HTR-8/SVneo (cell line): ENCODE measurements at places on chromosomes 13 and 19.

- DNase-seq = no peak
Measured at GRCh38 chr13:112240076-112240475, 136.1 kb upstream of the SPACA7 start.

DNA sequence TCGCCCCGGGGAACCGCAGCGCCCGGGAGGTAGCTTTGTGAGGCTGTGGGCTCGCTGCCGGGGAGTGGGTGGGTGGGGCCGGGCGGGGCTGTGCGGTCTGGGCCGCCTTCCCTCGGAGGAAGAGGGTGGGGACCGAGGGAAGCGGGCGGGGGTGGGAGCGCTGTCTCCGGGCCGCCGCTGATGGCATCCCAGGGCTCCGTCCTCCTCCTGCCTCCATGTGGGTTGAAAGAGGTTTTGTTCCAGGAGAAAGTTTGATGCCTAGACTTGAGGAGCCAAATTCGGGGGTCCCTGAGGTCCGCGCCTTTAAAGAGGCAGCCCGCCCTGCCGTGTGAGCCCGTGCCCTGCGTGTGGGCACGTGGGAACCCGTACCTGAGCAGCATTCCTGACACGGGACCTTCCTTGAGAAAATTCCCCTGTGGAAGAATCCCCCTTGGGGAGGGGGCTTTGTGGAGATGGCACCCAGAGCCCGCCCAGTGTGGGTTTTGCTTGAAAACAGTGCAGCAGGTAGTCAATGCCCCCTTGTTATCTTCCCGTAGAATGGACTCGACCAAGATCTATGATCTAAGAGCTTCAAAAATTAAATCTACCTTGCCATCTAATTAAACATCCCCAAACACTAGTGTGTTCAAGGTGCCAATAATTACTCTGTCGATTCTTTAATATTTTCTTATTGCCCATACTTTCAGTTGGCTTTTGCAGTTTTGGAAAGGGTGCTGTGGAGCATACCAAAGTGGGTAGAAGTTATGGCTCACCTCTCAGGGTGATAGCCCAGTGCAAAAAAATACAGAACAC is 107.8 kb downstream of the RXFP2 start:
- peak; percentile 5 for DNase-seq

GRCh38 chr13:97568850-97569249 is 134.9 kb downstream of the RAP2A start:
- DNase-seq = no peak

DNA sequence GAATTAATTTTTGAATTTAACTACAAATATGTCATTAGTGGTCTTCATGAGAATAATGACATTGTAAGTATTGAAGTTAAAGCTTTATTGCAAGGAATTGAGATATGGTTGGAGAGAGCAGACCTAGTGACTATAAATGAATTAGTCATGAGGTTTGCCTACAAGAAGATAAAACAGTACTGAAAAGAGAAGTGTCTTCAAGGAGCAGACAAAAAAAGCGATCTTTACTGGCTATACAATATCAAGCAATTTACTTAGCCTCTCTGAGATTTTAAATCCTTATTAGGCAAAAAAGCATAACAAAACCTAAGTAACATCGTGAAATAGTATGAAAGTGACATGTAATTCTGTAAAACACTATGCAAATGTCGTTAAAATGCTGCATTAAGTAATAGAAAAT is 435.1 kb upstream of the PCDH20 start:
- no peak for DNase-seq

GRCh38 chr13:46893221-46893740 is 3.6 kb downstream of the HTR2A start:
- DNase-seq = no peak

DNA sequence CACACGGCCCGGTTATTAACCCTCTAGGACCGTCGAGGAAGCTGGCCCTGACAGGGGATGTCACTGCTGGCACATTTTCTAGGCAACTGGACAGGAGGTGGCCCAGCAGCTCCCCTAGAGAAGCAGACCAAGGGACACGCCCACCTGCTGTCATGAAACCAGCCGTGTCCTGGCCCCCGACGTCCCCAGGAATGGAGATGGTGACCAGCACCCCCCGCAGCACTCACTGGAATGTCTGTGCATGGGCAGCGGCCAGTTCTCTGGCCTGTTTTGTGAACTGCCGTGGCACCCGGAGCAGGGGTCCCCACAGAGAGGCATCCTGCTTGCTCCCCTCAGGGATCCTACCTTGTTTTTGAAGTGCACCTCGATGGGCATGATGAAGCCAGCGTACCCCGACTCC is 17.9 kb downstream of the MLLT1 start:
- DNase-seq = no peak

- DNase-seq = no peak
Measured at GRCh38 chr19:6963244-6963852, 57.9 kb downstream of the MBD3L2B start.

GRCh38 chr13:113551081-113552000 is 33.2 kb upstream of the TFDP1 start:
- no peak for DNase-seq

DNA sequence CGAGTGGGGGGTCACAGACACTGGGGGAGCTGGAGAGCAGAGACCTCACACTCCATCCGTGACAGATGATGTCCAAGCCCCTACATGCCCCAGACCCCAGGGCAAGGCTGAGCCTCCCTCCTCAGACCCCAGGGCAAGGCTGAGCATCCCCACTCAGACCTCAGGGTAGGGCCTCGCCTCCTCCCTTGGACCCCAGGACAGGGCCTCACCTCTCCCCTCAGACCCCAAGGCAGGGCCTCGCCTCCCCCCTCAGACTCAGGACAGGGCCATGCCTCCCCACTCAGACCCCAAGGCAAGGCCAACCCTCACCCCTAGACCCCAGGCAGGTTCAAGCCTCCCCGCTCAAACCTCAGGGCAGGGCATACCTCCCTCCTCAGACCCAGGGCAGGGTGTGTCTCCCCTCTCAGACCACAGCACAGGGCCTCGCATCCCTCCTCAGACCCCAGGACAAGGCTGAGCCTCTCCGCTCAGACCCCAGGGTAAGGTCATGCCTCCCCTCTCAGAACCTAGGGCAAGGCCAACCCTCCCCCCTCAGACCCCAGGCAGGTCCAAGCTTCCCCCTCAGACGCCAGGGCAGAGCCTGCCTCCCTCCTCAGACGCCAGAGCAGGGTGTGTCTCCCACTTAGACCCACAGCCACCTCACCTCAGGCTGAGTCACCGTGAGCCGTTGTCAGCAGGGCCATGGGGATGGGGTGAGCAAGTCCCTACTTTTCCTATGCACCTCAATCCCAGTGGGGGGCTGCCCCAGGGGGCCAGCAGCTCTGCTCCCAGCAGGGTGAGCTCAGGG is 1.7 kb upstream of the S1PR4 start:
- peak; percentile 59 for DNase-seq

GRCh38 chr13:71374471-71375049 is 492.4 kb downstream of the DACH1 start:
- no peak for DNase-seq

DNA sequence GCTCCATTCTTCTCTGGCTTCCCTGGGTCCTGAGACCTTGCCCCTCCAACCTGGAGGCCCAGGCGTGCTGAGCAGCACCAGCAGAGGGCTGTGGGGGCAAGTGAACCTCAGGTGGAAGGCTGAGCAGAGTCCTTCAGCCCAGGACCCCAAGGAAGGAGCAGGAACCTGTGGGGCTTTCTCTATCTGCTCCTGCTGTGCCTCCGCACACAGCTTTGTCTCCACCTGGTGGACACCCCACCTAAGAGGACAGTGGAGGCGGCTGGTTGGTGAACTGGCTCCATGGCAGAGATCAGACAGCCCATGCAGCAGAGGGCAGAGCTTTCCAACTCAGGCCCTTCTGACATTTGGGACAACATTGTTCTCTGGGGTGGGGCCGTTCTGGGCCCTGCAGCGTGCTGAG is 19.7 kb downstream of the ZFR2 start:
- DNase-seq = peak; percentile 41

- peak; percentile 86 for DNase-seq
Measured at GRCh38 chr19:36331353-36332228, 47.4 kb downstream of the ZFP14 start.

DNA sequence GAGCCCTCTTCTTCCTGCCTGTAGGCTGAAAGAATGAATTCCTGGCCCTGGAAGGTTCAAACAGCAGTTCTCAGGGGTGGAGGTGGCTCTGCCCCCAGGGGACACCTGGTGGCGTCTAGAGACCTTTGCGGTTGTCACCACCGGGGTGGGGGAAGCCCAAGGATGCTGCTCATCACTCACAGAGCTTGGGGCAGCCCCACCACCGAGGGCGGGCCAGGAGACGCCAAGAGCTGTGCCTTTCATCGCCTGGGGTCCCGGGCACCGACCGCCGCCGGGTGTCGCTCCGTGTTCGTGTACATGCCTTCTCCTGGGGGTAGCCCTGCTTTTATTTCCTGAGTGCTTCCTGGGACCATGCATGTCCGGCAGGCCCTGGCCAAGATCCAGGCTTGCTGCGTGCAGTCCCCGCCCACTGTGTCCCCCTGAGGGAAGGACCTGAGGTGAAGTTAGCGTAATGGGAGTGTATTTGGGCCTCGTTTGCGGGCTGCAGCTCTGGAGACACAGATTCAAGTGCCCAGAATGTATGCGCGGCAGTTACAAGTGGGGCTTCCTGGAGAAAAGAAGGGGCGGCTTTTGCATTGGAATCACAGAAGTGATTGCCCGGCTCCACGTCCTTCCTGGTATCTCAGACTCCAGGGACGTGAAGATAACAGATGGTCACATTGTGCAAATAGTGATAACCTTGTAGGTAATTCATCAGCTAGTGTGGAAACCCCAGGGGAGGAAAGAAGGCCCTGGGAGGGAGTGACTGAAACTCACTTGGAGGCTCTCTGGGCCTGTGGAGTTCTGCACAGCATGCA is 7.8 kb downstream of the DOT1L start:
- DNase-seq = no peak

DNA sequence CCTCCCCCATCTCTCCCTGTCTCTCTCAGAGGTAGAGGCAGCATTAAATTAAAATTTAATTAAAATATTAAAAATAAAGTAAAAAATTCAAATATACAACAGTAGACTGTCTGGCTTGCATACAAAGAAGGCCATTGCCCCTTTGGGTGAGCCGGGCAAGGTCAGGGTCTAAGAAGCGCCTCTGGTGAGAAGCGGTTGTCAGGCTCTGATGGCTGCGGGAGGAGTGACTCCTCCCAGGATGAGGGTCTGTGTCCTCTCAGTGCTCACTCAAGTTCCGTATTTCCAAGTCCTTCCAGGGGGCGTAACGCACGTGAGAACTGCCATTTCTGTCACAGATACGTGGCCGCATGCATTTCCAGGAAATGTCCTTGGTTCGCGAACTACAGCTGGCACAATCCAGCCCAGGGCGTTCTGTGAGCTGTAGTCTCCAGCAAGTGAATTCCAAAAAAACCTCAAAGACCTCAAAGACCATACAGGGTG is 737 bp upstream of the ZNF181 start:
- DNase-seq = no peak

GRCh38 chr19:2744113-2744512 is 4.3 kb upstream of the SLC39A3 start:
- DNase-seq = no peak

DNA sequence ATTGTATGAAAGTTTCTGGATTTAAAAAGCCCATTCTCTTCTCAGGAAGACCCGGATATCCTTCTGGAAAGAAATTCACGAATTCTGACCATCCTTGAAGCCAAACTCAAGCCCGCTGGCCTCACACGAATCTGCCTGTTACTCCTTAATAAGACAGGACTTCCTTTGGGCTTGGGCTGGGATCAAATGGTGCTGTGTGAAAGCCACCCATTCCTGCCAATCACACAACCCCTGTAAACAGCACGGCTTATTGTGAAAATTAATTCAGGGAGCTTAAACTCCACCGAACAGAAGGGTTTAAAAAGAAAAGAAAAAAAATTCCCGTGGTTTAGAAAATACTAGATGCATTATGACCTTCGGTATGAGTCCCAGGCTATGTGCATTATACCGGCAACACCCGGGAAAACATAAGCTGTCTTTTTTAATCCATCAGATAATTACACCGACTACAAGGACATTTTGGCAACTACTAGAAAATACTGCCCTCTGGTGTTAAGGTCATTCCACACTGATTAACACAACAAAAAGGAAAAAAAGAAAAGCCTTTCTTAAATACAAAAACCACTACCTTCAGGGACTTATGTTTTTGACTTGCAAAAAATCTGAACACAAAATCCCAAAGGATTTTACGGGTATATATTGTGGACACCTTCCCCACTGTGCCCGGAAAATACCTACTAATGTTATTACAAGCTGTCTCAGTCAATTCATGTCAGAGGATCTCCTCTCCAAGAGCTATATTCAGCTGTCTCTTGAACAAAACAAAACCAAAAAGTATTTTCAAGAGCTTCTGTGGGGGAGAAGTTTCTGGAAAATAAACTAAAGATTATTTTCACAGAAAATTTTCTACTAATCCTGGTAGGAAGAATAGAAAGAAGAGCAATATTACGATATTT is 76.0 kb upstream of the LSM14A start:
- peak; percentile 65 for DNase-seq

DNA sequence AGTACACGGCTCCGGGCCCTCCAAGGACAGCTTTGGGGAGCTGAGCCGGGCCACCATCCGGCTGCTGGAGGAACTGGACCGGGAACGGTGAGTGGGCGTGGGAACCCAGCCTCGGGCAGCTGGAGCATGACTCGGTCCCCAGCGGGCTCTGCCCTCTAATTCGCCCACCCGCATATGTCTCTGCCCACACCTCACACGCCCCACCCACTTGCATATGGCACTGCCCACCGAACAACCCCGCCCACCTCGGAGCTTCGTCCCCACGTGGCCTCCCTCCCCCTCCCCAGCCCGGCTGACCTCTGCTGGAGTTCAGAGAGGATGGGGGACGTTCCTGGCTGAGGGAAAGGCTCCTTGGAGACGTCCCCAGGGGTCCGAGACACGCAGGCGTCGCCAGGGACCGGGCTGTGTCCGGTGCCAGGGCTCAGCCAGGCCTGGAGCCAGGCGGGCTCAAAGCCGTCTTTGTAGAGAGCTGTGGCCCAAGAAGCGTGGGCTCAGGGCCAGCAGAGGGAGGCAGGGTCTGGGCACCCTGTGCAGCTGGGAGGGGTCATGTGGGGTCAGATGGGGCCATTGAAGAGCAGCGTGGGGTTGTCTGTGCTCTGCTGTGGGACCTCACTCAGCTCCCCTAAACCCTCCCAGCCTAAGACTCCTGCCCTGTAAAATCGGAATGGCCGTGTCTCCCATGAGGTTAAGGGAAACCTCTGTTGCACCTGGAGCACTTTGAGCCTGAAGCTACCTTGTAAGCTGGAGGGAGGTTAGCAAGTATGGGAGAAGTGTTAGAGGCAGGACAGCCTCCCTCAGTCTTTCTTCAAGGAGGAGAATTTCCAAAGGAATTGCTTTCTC is 3.8 kb downstream of the APC2 start:
- DNase-seq = no peak

GRCh38 chr13:105735281-105735680 is 800.2 kb downstream of the EFNB2 start:
- no peak for DNase-seq

- DNase-seq = no peak
Measured at GRCh38 chr19:2495651-2496316, 19.9 kb downstream of the GADD45B start.

DNA sequence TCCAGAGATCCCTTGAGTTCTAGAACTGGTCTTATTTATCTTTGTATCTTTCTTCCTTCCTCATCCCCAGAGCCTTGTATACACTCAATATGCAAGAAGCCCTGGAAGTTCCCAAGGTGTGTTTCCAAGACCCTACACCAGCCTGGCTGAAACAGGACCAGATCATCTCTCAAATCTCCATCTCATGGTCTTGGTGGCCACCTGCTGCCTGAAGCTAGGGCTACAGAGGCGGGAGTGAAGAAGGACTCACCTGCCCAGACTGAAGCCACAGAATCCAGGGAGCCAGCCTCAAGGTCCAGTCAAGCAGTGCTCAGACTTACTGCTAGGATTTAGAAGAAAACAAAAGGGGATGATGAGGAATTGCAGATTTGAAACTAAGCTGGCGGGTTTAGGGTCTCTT is 6.1 kb upstream of the CYSLTR2 start:
- no peak for DNase-seq

GRCh38 chr19:32316034-32316433 is 29.4 kb upstream of the ZNF507 start:
- no peak for DNase-seq
